Stromal cell of bone marrow (primary cell): ENCODE measurements at places on chromosomes 13 and 19.

DNA sequence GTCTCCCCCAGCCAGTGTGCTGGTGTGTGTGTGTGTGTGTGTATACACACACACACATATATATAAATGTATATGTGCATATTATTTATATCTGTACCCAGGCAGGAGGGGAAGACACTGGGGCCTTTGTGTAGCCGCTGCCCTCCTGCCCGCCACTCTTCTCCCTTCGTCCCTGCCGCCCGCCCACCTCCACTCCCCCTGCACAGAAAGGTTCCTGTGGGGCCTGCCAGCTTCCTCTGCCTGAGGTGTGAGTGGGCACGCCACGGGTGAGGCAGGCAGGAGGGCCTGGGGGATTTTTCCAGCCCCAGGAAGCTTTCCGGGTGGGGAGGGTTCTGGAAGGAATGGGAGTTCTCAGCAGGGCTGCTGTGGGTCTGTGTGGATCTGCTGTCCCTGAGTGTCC is 6.9 kb downstream of the IRF2BP1 start:
- DNase-seq: no peak

- DNase-seq: no peak
Measured at GRCh38 chr13:72462166-72462565, 265.3 kb downstream of the MZT1 start.

DNA sequence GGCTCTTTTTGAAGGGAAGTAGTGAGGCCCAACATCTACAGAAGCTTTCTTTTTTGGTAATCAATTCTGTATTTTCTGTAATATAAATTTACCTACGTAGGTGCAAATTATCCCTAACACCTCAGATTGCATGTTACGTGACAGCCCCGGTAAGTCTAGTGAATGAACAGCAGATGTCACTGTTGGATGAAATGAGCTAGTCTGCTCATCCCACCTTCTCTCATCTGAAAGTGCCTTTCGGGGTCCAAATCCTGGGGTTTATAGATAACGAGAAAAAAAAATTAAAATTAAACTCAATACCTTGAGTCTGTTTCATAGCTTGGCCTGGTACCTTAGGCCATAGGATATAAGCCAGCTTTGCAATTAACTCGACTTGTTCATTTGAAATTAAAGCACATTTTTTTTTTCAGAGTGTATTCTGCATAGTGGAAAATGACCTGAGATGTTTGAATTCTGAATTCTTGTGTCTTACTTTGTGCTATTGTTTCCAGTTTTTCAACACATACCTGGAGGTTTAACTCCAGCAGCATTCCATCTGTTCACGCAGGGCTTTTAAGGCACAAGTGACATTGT is 548.2 kb downstream of the GPC5 start:
- DNase-seq: no peak

- no peak for DNase-seq
Measured at GRCh38 chr13:99868767-99869166, 102.8 kb downstream of the ZIC5 start.

DNA sequence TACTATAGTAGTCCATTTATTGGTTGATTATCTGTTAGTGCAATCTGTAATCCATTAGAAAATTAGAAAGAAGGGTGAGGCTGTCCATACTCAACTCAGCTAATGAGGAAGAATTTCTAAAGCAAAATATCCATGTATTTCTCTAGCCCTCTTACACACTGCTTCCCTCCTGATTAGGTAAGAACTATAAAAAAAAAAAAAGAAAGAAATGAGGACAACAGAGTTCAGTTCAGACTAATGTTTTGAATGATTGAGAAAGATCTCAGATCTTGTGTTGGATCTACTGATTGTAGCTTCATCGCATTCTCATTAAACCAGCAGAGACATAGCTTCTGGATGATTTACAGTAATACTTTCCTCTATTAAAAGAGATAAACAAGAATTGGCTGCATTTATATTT is 233.3 kb downstream of the KLF5 start:
- no peak for DNase-seq

- no peak for DNase-seq
Measured at GRCh38 chr13:85618521-85618920, 180.7 kb downstream of the SLITRK6 start.

- no peak for DNase-seq
Measured at GRCh38 chr13:36903925-36904595, 16.0 kb downstream of the SMAD9 start.

- peak; percentile 85 for DNase-seq
Measured at GRCh38 chr19:7159105-7159933, 89.8 kb downstream of the ZNF557 start.

- peak; percentile 97 for DNase-seq
Measured at GRCh38 chr19:13162724-13163608, 12.8 kb downstream of the IER2 start.

- no peak for DNase-seq
Measured at GRCh38 chr13:106361621-106362020, 173.8 kb downstream of the EFNB2 start.

DNA sequence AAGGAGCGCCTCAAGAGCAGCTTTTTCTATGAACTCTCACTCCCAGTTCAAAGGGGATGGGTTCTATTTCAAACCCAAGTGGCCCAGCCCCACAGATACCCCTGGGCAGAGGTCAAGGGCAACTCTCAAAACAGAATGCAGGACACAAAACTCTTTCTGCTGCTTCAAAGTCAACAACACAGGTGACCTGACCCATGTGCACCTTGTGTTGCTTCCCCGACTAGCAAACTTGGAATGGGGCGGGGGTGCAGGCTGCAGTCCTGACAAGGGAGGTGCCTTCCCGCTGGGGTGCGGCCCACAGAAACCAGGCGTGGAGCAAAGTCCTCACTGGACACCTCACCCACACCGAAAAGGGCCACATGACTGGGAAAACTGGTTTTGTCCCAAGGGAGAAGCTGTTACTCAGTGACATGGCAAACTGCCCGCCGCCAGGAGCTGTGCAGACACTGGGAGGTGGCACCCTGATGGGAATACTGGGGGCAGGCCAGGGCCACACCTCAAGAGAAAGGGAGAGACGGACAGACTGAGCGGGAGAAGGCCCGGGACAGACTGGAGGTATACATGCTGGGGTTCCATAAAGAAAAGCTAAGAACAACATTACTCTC is 17.4 kb downstream of the ZC3H4 start:
- DNase-seq: no peak

GRCh38 chr13:110915874-110916206 is 971 bp upstream of the ANKRD10 start:
- DNase-seq: no peak

DNA sequence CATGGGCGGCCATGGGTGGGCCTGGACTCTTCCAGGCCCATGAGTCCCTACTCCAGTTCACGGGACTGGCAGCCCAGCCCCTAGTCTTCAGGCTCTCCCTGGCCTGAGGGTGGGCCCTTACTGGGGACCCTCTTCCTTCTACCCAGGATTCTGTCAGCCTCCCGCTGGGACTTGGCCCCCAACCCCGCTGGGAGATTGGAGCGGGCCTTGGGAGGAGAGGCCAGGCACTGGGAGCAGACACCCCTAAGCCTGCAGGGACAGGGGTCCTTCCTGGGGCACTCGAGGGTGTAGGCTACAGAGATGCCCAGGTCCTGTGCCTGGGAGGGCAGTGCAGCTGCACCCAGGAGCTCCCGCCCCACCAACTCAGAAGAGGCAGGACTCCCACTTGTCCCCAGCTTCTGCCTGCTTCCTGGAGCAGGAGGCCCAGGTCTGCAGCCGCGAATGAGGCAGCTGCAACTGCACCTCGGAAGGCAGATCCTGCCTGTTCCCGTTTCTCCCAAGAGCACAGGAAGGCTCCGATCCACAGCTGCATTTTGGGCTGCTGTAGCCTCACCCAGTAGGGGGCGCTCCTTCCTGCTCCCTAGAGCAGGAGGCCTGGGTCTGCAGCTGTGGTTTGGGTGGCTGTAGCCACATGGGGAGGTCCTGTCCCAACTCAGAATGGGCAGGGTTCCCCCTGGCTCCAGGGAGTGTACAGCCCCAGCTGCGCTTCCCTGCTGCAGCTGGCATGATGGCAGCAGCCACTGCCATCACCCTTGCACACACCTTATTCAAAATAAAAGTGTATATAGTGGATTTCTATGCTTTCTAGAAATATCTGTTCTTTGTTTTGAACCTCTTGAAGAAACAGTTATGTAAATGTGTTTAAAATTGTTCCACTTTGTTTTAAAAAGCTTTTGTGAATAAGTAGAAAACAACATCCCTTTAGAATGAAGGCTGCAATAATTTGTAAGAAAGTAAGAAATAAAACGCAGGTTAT is 46.8 kb downstream of the TEX26 start:
- no peak for DNase-seq

DNA sequence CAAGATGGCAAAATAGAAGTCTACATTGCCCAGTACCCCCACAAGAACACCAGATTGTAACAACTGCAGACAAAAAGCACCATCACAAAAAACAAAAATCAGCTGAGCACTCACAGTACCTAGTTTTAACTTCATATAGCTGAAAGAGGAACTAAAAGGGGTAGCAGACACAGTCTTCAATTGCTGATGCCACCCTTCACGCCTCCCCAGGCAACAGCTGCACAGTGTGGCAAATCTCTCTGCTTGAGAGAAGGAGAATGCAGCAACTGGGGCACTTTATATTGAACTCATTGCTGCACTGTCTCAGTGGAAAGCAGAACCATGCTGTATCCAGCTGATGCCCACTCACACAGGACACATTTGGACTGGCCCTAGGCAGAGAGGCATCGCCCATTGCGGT is 2714.5 kb upstream of the PCDH20 start:
- DNase-seq: no peak

- DNase-seq: no peak
Measured at GRCh38 chr19:29630655-29631054, 24.6 kb downstream of the POP4 start.

- DNase-seq: no peak
Measured at GRCh38 chr13:80572308-80572922, 231.5 kb upstream of the SPRY2 start.

DNA sequence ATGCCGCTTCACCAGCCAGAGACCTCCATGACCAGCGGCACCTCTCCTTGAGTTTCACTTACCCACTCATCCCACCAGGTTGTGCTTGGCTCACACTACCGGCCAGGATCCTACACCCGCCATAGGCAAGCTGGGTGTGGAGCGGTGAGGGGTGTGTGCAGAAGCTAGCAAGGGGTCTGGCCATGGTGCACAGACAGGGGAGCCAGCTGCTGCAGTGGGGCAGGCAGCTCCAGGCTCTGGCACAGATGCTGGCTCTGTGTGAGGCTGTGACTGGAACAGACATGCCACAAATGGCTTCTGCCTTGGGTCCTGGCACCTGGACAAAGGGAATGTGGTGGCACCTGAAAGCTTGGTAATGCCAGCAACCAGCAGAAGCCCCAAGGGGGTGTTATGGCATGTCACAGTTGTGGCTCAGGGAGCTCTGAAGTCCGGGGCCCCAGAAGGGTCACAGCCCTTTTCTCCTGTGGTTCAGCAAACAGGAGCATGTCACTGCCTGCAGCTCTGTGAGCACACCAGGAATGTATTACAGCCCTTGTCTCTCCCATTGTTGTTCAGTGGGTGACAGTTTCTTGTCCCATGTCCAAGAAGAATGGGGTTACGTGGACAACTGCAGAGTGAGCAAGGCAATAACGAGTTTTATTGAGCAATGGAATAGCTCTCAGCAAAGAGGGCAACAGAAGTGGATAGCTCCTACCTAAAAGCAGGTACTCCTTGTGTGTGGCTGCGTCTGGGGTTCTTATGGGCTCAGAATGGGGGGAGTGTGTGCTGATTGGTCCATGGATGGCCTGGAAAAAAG is 2791.0 kb upstream of the PCDH20 start:
- DNase-seq: no peak

- DNase-seq: no peak
Measured at GRCh38 chr19:28887920-28888618, 324.9 kb downstream of the UQCRFS1 start.

GRCh38 chr13:98399756-98400155 is 177.2 kb downstream of the STK24 start:
- DNase-seq: no peak

- no peak for DNase-seq
Measured at GRCh38 chr13:99078017-99078771, 100.3 kb upstream of the DOCK9 start.

- no peak for DNase-seq
Measured at GRCh38 chr19:1053176-1054101, 13.5 kb upstream of the ARHGAP45 start.

DNA sequence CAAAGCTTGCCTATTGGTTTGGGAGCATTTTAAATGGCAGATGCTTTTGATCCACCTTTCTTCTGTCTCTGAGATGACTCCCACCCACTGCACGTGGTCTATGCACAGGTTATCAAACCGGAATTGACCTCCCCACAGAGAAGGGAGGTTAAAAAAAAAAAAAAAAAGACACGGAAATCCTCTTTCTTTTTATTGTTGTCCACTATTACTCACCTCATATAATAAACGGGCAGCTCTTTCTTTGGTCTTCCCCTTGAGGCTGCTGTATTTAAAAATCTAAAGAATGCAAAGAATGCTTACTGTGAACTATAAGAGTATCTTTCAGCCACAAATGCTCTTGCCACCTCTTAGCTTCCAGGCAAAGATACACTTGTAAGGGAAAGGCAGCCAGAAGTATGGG is 329.7 kb downstream of the NDFIP2 start:
- no peak for DNase-seq

DNA sequence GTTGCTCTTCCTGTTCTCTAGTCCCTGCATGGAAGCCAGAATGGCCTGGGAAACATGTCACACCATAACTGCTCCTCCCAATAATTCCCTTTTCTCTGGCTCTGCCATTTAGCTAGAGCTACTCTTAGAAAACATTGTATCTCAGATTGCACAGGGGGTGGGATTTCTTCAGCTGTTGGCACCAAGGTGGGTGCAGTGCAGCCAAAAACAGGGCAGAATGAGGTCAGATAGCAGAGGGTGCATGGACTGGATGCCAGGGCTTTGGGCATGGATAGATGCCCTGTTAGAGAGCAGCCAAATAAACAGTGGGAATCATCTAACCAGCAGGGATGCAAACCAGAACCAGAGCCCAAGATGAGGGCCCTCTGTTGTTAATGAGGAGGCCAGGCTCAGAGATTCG is 4.9 kb upstream of the AMER2 start:
- no peak for DNase-seq

DNA sequence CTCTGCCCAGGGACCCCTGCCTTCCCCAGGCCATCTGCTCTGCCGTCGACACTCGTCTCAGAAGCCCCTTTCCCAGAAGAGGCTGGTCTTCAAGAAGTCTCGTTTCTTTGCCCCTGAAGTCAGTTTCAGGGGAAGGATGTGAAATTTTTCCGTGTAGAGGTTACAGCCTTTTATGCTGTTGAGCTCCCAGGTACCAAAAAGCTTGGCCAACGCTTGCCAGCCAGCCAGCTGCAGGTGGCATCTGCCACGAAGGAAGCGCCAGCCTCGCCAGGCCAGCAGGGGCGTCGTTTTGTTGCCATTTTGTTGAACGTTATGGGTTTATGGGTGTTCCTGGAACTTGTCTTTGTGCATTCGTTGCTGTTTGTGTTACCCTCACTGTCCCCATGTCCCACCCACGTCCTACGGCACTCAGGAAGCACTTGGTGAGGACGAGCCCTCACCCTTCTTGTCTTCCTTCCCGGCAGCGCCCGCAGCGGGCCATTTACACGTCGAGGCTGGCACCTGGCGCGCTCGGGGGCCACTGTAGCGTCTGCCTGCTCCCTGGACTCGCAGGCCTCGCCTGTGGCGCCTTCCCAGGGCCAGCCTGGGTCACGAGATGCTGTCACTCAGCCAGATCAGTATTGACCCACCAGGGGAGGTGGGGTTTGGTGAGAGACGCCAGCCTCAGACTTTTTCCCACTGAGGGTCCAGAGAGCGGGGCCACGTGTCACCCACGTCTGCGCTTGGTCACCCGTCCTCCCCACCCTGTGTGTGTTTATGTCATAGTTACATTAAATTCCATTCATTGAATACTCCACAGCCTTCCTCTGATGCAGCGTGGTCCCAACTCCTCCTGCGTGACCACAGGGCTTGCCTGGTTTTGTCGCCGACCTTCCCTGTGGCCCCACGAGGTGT is 37.1 kb downstream of the AP1M1 start:
- DNase-seq: no peak
